ENCODE measurements at places on chromosomes 3 and 15. TPM values are rescaled to one million over a fixed set of nuclear protein-coding genes. Genes with fewer than 3 reads are reported as not detected.

- no peaks in the 10 kb centered on the region for H3K4me1 ChIP-seq
- no peaks in the 10 kb centered on the region for H3K36me3 ChIP-seq
- H3K4me3 ChIP-seq = peak overlapping the region; percentile 90
- H3K27ac ChIP-seq = no peak overlapping the region
- DNase-seq = no peak
Measured at GRCh38 chr15:80061582-80061981, 2.1 kb downstream of the ZFAND6 start.

- peak; percentile 45 for DNase-seq
- peak overlapping the region; percentile 92 for H3K4me3 ChIP-seq
- H3K27ac ChIP-seq = no peak overlapping the region
- peaks cover 2% of the 10 kb centered on the region for H3K27me3 ChIP-seq
Measured at GRCh38 chr15:51621936-51622603, 501 bp downstream of the DMXL2 start.

DNA sequence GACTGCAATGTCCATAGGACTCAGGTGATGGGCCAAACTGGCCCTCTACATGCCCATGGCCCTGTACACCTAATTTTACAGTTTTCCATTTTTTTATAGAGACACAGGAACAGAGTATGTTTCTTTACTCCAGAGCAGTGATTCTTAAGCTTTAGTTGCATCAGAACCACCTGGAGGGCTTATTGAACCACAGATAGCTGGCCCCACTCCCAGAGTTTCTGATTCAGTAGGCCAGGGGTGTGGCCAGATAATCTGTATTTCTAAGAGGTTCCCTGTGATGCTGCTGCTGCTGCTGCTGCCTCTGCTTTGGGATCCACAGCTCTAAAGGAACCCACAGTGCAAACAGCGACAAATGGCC lies 5.1 kb downstream of the RBP1 start:
- DNase-seq = no peak
- H3K4me3 ChIP-seq = no peak overlapping the region
- H3K27me3 ChIP-seq = no peaks in the 10 kb centered on the region
- no peak overlapping the region for H3K27ac ChIP-seq
- H3K4me1 ChIP-seq = peaks cover 7% of the 10 kb centered on the region

- H3K4me1 ChIP-seq = no peaks in the 10 kb centered on the region
- no peak overlapping the region for H3K27ac ChIP-seq
- no peaks in the 10 kb centered on the region for H3K27me3 ChIP-seq
- H3K36me3 ChIP-seq = no peaks in the 10 kb centered on the region
- DNase-seq = no peak
Measured at GRCh38 chr15:80379693-80380092, 24.5 kb upstream of the ARNT2 start.

Gene NDN
- 34.8 TPM for total RNA-seq

Gene ROBO1
- total RNA-seq = 62.7 TPM
